ENCODE measurements at places on chromosomes 7 and 10. TPM values are rescaled to one million over a fixed set of nuclear protein-coding genes. Genes with fewer than 3 reads are reported as not detected.

- peak; percentile 82 for DNase-seq
- peaks cover 16% of the 10 kb centered on the region for H3K4me1 ChIP-seq
- H3K36me3 ChIP-seq = no peaks in the 10 kb centered on the region
- no peak overlapping the region for H3K4me3 ChIP-seq
- no peak overlapping the region for H3K27ac ChIP-seq
- no peaks in the 10 kb centered on the region for H3K27me3 ChIP-seq
Observed at GRCh38 chr10:71638064-71638821, 81.3 kb downstream of the C10orf105 start.

GRCh38 chr10:30674796-30675195 is 45.2 kb upstream of the LYZL2 start:
- no peaks in the 10 kb centered on the region for H3K36me3 ChIP-seq
- H3K4me3 ChIP-seq = no peak overlapping the region
- no peak for DNase-seq
- no peak overlapping the region for H3K27ac ChIP-seq
- H3K27me3 ChIP-seq = no peaks in the 10 kb centered on the region

DNA sequence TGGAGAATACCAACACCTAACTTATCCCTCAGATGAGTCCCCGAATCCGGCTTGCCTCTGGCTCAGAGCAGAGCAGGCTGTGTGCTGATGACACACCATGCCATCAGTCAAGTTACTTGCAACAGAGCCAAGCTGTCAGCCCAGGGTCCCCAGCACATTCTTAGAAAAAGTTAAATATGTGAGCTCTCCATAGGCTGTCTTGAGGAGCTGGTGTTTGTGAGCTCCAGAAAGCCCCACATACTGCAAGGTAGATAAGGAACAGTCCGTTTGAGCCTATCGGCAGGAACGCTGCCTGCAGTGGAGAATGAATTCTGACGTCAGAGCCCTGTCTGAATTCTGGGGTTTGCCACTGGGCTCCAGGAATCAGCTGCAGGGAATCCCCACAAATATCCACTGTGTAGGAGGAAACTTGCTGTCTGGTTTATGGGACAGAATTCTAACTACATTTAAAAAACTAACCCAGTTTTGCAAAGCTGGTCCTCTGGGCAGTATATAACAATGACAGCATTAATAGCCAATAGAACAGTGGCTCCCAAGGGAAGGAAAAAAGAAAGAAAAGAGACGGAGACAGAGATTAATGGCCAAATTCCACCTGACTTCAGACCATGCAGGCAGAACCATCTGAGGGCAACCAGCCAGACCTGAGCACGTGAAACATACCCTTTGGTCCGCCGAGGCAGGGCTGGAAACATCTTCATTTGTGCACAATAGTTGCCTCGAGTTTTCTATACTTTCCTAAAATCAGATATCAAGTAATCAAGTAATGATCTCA is 3.6 kb downstream of the SFXN4 start:
- no peak for DNase-seq
- H3K27ac ChIP-seq = no peak overlapping the region
- 0 out of 2 replicates have a peak, but pooled peaks cover 8% of the 10 kb centered on the region for H3K4me1 ChIP-seq
- H3K4me3 ChIP-seq = no peak overlapping the region

GRCh38 chr10:33478675-33479125 is 144.2 kb upstream of the NRP1 start:
- H3K36me3 ChIP-seq = no peaks in the 10 kb centered on the region
- H3K27ac ChIP-seq = no peak overlapping the region
- DNase-seq = no peak
- H3K4me3 ChIP-seq = no peak overlapping the region
- H3K4me1 ChIP-seq = no peaks in the 10 kb centered on the region

GRCh38 chr10:114516356-114516755 is 112.1 kb upstream of the AFAP1L2 start:
- peaks cover 38% of the 10 kb centered on the region for H3K4me1 ChIP-seq
- H3K4me3 ChIP-seq = no peak overlapping the region
- H3K36me3 ChIP-seq = no peaks in the 10 kb centered on the region
- no peak overlapping the region for H3K27ac ChIP-seq
- no peak for DNase-seq

- no peak for DNase-seq
- no peak overlapping the region for H3K4me3 ChIP-seq
- H3K4me1 ChIP-seq = no peaks in the 10 kb centered on the region
- no peak overlapping the region for H3K27ac ChIP-seq
- no peaks in the 10 kb centered on the region for H3K36me3 ChIP-seq
- no peaks in the 10 kb centered on the region for H3K27me3 ChIP-seq
Observed at GRCh38 chr7:151539088-151539671, 19.5 kb upstream of the RHEB start.

The STOX1 gene
- total RNA-seq = 3.9 TPM

The MINPP1 gene
- 14.4 TPM for total RNA-seq

All from PC-9 (cell line).